ENCODE measurements at places on chromosomes 6 and 20. TPM values are rescaled to one million over a fixed set of nuclear protein-coding genes. Genes with fewer than 3 reads are reported as not detected.

The BCAS1 gene
- total RNA-seq: 0.13 TPM

The DPPA5 gene
- not detected for total RNA-seq

The IL17F gene
- total RNA-seq: not detected

The DOK5 gene
- 2.8 TPM for total RNA-seq

The RNF217 gene
- 13.0 TPM for total RNA-seq

The NFATC2 gene
- 1.8 TPM for total RNA-seq

The SLC22A2 gene
- total RNA-seq: not detected

GRCh38 chr6:135853227-135853626 lies 1.7 kb downstream of the PDE7B start:
- peak; percentile 70 for DNase-seq

DNA sequence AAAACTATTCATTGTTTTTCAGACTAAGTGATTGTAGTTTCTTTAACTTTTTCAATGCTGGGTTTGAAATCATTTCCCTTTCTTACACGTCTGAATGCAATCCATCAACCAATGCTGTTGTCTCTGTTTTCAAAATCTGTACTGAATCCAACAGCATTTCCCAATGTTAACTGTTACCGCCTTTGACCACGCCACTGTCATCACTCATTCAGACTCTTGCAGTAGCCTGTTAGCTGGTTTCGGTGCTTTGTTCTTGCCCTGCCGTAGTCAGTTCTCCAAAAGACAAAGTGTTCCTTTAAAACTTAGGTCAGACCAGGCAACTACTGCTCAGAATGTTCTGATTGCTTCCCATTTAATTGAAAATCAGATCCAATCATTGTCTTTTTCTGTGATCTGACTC lies 131.3 kb downstream of the PLCB4 start:
- DNase-seq: no peak

DNA sequence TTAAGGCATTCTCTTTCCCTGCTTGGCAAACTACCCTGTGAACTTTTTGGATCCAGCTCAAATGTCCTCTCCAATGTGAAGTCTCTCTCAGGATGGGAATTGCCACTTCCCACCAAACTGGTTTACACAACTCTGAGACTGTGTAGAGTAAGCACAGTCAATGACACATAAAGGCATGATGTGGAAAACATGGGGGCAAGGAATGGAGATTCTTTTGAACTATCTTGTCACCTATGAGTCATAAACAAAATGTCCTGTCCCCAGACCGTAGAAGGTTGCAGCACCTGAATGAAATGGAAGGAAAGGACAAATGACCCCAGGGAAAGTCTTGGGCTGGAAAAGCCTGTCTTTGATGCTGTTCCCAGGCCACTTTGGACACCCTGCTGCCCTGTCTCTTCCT lies 11.0 kb upstream of the KIF13A start:
- DNase-seq: no peak

DNA sequence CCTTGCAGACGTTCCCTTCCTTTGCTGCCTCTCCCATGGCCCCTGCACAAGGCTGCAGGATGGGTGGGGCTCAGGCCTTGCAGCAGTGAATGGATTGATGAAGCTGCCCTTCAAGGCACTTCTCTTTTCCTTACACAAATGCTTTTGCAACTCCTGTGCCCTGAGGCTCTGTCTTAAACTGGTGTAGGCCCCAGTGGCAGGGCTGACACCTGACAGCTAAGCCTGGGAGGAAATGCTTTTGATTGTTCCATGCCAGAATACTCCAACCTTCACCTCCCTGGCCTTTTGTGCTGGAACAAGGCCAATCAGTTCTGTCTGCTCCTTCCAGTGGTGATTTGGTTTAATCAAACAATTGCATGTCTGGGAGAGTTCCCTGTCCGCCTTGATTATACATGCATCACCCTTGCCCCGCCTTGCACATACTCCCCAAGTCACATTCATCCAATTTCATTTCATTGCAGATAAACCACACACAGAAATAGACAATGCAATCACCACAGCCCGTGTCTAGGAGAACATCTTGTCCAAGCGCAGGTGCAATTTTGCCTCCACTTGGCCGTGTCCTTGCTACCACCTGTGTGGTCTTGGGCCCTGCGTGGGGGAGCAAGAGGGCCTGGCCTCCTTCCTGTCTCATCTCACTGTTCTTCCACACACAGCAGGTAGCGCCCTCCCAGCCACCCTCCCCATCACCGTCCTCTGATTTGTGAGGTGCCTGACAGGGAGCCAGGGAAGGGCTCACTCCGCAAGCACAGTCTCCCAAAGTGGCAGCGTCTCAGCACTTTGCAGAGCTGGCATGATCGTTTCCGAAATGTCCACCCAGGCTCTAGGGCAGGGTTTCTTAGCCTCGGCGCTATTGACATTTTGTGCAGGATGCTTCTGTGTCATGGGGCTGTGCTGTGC lies 120.4 kb downstream of the CDH26 start:
- DNase-seq: no peak

DNA sequence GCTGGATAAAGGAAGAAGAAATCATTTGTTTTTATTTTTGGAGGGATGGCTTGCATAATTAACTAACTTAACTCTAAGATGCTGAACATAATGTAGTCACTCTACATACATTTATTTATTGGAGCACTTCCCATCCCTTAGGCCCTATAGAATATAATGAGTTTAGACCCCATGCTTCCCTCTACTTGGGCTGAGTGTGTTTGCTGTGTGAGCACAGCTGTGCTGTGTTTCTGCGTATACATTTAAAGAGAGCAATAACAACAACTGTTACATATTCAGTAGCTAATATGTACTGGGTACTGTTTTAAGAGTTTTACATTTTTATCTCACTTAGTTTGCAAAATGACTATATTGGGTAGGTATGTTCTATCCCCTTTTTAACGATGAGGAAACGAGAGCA lies 736.6 kb upstream of the NRSN1 start:
- DNase-seq: no peak

GRCh38 chr20:12827816-12828385 lies 180.9 kb upstream of the SPTLC3 start:
- DNase-seq: no peak

- DNase-seq: peak; percentile 34
These were observed 348.3 kb upstream of the POU3F2 start for GRCh38 chr6:98486057-98486456.

- DNase-seq: no peak
These were observed 71.4 kb downstream of the ALDH5A1 start for GRCh38 chr6:24566020-24566767.

- DNase-seq: no peak
These were observed 181.3 kb downstream of the THBS2 start for GRCh38 chr6:169072127-169073042.

- no peak for DNase-seq
These were observed 66.3 kb downstream of the EDN1 start for GRCh38 chr6:12356431-12356830.

DNA sequence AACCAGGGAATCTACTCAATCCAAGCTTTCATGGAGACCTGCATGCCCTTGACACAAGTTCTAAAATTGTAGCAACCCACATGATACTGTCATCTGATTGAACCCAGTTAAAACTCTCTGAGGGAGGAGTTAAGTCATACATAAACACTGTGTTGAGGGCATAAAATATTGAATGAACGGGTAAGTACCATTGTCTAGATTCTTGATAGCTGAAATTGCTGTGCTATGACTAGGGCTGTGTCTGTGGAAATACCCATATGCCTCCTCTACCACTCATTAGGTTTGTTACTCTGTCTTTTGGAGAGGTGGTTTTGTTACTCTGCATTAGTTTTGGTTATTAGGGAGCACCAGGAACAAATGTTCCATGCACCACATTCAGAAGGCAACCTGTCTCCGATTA lies 7.6 kb downstream of the ENPP4 start:
- DNase-seq: no peak

- DNase-seq: no peak
These were observed 103.7 kb downstream of the FYN start for GRCh38 chr6:111769365-111770152.

- no peak for DNase-seq
These were observed 71.9 kb upstream of the SULF2 start for GRCh38 chr20:47857187-47857568.

- no peak for DNase-seq
These were observed 2.0 kb downstream of the HFE start for GRCh38 chr6:26089272-26089671.

- no peak for DNase-seq
These were observed 11.9 kb upstream of the CNR1 start for GRCh38 chr6:88177961-88178464.

DNA sequence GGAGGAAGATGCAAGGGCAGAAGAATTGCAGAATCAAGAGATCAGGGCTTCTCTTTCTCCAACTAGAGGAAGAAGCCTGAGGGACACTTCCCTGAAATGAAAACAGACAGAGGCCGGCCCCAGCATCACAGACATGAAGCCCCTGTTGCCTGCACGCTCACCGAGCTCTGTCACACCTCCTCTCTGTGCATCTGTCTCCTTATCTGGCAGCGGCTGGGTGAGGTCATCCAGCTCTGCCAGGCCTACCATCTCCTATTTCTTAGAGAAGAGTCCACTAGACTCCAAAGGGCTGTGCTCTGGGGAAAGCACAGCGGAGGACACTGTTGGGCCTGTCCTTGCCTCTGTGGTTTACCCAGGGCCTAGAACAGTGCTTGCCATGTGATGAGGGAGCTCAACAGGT lies 71.9 kb upstream of the MLN start:
- no peak for DNase-seq

DNA sequence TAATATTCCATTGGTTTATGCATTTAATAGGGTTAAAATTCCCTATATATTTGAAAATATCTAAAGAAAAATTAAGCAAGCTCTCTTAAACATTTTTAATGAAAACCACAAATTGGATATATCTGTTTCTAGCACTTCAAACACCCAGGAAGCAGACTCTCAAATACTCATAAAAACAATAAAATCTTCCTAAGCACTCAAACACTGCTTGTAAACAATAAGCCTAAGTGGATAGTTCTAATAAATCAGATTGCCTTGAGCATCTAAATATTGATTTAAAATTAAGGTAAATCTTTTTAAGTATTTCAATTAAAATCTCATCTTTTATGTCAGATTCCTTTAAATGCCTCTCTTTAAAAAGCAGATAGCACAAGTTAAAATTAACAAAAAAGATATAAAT lies 254.4 kb downstream of the KCNQ5 start:
- no peak for DNase-seq

DNA sequence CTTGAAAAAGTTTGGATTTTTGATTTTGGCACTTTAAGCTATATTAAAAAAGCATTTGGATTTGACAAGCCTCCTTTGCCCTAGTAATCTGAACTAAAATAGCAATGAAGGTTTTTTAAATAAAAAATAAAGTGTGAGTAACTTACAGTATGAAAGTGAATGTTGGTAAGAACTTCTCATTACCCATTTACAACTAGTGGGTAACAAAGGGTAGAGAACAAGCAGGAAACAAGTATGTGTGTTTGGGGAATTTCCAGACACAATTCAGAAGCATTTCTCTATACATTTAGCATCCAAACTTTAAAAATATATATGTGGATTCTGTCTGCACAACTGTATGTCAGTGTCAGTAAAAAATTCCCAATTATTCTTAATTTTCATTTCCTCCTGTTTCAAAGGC lies 2.9 kb downstream of the TMEM30A start:
- DNase-seq: no peak

DNA sequence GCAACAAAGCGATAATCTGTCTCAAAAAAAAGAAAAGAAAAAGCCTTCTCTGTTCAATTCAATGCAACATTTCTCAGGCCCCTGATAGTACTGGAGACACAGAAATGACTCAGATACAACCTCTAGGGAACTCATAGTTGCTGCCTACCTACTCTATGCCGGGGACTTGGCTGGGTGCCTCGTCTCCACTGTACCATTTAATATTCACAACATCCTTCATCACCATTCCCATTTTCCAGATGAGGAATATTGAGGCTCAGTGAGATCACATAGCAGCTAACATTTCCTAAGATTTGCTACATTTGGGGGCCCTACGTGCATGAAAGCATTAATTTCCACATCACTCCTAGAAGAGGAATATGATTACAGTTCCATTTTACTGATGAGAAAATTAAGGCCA lies 7.5 kb downstream of the NOL4L start:
- no peak for DNase-seq

DNA sequence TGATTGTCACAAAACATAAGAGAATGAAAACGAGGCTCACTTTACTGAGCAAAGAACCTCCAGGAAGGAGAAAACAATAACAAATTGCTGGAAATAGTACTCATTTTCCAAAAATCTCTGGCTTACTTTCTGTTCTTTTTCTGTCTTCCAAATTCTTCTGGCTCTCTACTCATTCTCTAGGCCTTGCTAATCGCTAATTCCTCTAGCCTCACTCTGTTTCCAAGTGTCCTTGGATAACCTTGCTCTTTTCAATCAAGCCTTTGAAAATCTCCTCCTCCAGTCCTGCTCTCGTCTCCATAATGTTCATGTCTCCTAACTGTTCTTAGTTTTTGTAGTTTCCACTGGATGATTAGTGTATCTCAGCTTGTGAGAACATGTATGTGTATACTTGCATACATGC lies 96.2 kb upstream of the MAP7 start:
- DNase-seq: no peak

GRCh38 chr20:37852666-37853065 lies 50.3 kb upstream of the VSTM2L start:
- DNase-seq: no peak

- no peak for DNase-seq
These were observed 29.2 kb downstream of the ATP9A start for GRCh38 chr20:51738877-51739447.

GRCh38 chr6:12112540-12113189 lies 100.6 kb downstream of the HIVEP1 start:
- DNase-seq: no peak

DNA sequence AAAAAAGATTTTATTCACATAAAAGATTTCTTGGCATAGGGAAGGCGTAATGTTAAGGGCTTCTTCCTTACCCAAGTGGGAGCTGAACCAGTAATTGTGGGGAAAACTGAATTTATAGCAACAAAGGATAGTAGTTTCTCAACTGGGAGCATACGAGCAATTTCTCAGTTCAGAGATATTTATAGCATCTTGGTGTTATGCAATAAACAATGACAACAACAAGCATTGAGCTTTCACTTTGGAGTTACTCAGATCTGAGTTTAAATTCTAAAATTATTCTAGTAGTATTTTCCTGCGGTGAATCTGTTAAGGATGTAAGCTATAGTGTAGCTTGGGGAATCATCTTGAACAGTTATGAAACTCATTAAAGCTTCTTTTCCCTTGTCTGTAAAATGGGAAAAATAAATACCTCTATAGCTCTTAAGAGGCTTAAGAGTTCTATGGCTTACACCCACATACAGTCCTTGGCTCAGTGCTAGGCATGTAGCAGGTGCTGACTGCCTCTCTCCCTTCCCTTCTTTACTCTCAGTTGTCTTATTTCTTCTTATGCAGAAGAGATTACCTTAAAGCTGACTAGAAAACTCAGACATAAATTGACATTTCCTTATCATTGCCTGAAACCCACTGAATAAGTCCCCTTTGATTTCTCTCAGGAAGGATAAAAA lies 58.8 kb downstream of the SAMD5 start:
- DNase-seq: no peak

DNA sequence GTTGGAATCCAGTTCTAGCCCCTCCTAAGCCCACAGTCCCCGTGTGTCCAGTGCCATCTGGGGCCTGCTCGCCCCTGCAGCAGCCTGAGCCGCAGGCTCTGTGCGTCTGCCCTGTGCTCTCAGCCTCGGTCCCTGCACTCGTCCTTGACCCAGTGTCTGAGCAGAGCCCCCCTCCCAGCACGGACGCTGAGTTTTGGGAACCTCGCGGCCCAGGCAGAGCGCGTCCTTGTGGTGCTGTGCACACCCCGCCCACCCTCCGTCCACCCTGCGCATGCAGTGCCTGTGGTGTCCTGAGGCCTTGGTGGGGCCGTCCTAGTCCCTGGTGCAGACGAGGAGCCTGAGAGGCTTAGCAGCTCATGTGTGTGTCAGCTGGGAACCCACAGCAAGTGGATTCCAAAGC lies 31.6 kb downstream of the OSBPL2 start:
- DNase-seq: no peak
